Activated CD8-positive, alpha-beta memory T cell treated with anti-CD3 and anti-CD28 coated beads, Interleukin-2, amount 10 ng/mL, durations not matched to agents 7 days and 5 days (primary cell): ENCODE measurements at places on chromosomes 7 and 10.

- H3K4me1 ChIP-seq: no peaks in the 10 kb centered on the region
- H3K4me3 ChIP-seq: no peak overlapping the region
- no peak overlapping the region for H3K27ac ChIP-seq
- H3K27me3 ChIP-seq: no peaks in the 10 kb centered on the region
These were observed 230.9 kb downstream of the ZEB1 start for GRCh38 chr10:31549896-31550295.

- no peaks in the 10 kb centered on the region for H3K27me3 ChIP-seq
- no peak overlapping the region for H3K27ac ChIP-seq
- H3K4me3 ChIP-seq: no peak overlapping the region
- no peak for DNase-seq
- H3K4me1 ChIP-seq: no peaks in the 10 kb centered on the region
- H3K36me3 ChIP-seq: no peaks in the 10 kb centered on the region
These were observed 20.9 kb downstream of the CD36 start for GRCh38 chr7:80659120-80660055.

- no peak overlapping the region for H3K4me3 ChIP-seq
- no peaks in the 10 kb centered on the region for H3K36me3 ChIP-seq
- no peaks in the 10 kb centered on the region for H3K27me3 ChIP-seq
- no peak overlapping the region for H3K27ac ChIP-seq
- no peak for DNase-seq
These were observed 173.4 kb downstream of the ST7 start for GRCh38 chr7:117126676-117127075.

DNA sequence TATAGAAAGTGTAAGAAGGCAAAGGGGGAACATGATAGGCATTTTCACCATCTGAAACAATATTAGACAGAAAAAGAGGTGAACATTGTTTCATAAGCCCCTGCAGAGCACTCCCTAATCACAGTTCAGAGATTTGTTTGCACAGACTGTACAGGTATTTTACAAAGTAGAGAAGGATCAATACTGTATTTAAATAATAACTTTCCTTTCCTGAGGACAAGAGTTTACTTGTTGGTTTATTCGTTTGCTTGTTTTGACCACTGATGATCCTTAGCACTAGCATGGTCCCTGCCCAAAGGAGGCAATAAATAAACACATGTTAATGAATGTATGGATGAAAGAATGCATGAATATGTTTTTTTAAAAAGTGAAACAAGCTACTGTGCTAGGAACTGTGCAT, 690.1 kb upstream of the COBL start:
- H3K4me3 ChIP-seq: no peak overlapping the region
- H3K36me3 ChIP-seq: no peaks in the 10 kb centered on the region
- H3K27me3 ChIP-seq: no peaks in the 10 kb centered on the region
- no peak for DNase-seq

DNA sequence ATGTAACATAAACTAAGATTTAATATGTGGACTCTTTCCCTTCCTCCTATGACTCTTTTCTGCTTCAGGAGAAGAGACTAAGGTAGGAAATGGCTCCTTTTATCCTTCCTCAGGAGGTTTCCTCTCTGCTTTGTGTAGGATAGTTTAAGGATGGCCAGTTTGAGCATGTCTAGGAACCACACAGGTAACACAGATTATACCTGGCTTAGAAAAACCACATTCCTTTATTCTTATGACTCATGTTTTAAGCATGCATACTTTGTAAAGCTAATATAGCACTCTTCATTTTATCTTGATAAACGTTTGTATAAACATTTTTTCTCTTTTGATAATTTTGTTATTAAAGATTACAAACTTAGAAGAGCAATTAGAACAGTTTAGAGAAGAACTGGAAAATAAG, 57.8 kb downstream of the CYP51A1 start:
- no peak overlapping the region for H3K27ac ChIP-seq
- DNase-seq: no peak
- peaks cover 12% of the 10 kb centered on the region for H3K4me1 ChIP-seq
- H3K4me3 ChIP-seq: no peak overlapping the region
- H3K36me3 ChIP-seq: peaks cover 16% of the 10 kb centered on the region

GRCh38 chr7:69374044-69374425, 224.2 kb upstream of the AUTS2 start:
- no peaks in the 10 kb centered on the region for H3K36me3 ChIP-seq
- H3K4me3 ChIP-seq: no peak overlapping the region
- H3K27ac ChIP-seq: no peak overlapping the region
- H3K4me1 ChIP-seq: no peaks in the 10 kb centered on the region

DNA sequence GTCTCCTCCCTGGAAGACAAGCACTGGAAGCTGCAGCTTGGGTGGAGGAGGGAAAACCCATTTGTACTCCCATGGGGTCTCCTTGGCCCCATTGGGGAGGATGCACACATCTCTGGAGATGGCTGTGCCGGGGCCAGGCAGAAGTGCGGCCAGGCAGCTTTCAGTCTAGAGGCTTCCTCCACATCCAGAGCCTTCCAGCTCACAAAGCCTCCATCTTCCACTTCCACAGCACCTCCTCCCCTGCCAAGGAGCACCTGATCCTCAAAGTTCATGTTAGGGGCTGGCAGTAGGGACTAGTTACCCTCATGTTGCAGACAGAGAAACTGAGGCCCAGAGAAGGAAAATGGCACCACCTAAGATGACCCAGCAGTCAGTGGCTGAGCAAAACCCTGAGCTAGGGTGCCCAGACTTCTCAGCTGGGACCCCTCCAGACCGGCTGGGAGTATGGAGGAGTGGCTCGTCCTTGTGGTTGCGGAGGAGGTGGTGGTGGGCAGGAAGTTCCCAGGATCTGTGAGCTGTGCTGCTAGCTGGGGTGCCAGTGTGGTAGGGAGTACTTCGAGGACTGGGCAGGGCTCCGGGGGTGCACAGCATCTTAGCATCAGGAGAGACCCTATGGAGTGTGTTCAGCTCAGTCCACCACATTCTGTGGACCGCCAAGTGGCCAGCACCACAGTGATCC, 44.2 kb downstream of the ADCYAP1R1 start:
- peaks cover 4% of the 10 kb centered on the region for H3K27me3 ChIP-seq
- no peak for DNase-seq
- H3K27ac ChIP-seq: no peak overlapping the region
- H3K36me3 ChIP-seq: no peaks in the 10 kb centered on the region
- no peaks in the 10 kb centered on the region for H3K4me1 ChIP-seq

GRCh38 chr10:78045856-78046255, 12.2 kb downstream of the RPS24 start:
- DNase-seq: no peak
- H3K27ac ChIP-seq: no peak overlapping the region
- peaks cover 34% of the 10 kb centered on the region for H3K4me1 ChIP-seq
- peaks cover 19% of the 10 kb centered on the region for H3K36me3 ChIP-seq
- H3K4me3 ChIP-seq: no peak overlapping the region

GRCh38 chr7:106345421-106346166, 60.8 kb upstream of the NAMPT start:
- peak; percentile 56 for DNase-seq
- peaks cover 57% of the 10 kb centered on the region for H3K36me3 ChIP-seq
- peak overlapping the region; percentile 99 for H3K27ac ChIP-seq
- no peaks in the 10 kb centered on the region for H3K27me3 ChIP-seq
- peak overlapping the region; percentile 32 for H3K4me3 ChIP-seq

GRCh38 chr10:51617576-51618235, 81.7 kb downstream of the CSTF2T start:
- H3K27ac ChIP-seq: no peak overlapping the region
- H3K4me1 ChIP-seq: peaks cover 3% of the 10 kb centered on the region
- peaks cover 2% of the 10 kb centered on the region for H3K36me3 ChIP-seq
- DNase-seq: no peak
- H3K27me3 ChIP-seq: no peaks in the 10 kb centered on the region

- H3K4me3 ChIP-seq: no peak overlapping the region
- H3K36me3 ChIP-seq: no peaks in the 10 kb centered on the region
- no peak overlapping the region for H3K27ac ChIP-seq
These were observed 19.0 kb upstream of the PDE1C start for GRCh38 chr7:32089256-32089655.

GRCh38 chr7:135441791-135442190, 68.1 kb downstream of the CNOT4 start:
- H3K4me1 ChIP-seq: no peaks in the 10 kb centered on the region
- no peak overlapping the region for H3K27ac ChIP-seq
- no peak for DNase-seq
- peaks cover 29% of the 10 kb centered on the region for H3K36me3 ChIP-seq
- no peaks in the 10 kb centered on the region for H3K27me3 ChIP-seq
- no peak overlapping the region for H3K4me3 ChIP-seq

DNA sequence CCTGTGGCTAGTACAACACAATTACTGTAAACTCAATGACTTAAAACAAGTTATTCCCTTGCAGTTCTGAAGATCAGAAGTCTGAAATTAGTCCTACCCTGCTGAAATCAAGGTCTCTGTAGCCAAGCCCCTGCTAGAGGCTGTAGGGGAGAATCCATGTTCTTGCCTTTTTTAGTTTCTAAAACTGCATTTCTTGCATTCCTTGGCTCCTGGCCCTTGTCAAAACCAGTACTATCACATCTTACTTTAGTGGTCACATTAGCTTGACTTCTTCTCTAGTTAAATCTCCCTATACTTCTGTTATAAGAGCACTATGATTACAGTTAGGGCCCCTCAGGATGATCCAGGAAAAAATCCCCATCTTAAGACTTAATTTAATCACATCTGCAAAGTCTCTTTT, 567.0 kb downstream of the GFRA1 start:
- H3K27me3 ChIP-seq: no peaks in the 10 kb centered on the region
- no peaks in the 10 kb centered on the region for H3K36me3 ChIP-seq
- no peak overlapping the region for H3K27ac ChIP-seq
- no peak for DNase-seq

DNA sequence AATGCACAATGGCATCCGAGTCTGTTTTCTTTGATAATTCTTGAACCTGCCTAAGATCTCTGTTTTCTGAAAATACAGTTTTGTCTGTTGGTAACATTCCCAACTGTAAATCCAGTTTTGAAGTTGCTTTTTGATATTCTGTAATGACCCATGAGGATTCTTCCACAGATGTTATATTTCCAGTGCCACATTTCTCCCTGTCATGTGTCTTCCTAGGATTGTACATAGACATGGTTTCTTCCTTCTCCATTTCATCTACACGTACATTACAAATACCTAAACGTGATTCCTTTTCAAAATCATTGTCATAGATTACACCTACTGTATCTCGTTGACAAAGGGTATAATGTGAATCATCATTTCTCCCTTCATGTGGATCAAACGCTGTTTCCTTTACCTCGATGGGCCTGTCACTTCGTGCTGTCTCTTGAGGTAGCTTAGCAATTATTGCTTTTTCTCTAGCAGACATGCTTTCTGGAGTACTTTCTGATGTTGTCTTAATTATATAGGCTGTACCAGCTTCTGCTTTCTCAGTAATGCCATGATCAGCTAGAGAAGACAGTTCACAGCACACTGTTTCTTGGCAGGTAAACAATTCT, 40.3 kb downstream of the PPP1R3A start:
- H3K27me3 ChIP-seq: no peaks in the 10 kb centered on the region
- no peak overlapping the region for H3K27ac ChIP-seq
- DNase-seq: no peak
- no peaks in the 10 kb centered on the region for H3K4me1 ChIP-seq
- H3K4me3 ChIP-seq: no peak overlapping the region
- no peaks in the 10 kb centered on the region for H3K36me3 ChIP-seq

DNA sequence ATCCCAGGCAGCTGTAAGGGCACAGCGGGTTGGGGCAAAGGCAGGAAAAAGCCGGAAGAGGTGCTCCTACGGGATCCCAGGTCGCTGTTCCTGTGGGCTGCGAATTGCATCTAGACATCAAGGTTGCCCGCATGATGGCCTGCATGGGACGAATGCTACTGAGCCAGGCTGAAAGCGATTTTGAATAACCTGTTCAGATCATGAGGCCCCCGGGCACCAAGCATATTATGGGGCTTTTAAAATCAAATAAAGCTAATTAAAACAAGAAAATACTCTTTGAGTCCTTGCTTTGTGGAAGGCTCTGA, 37.1 kb downstream of the CAMK2B start:
- peaks cover 22% of the 10 kb centered on the region for H3K27me3 ChIP-seq
- H3K4me3 ChIP-seq: no peak overlapping the region
- no peak overlapping the region for H3K27ac ChIP-seq
- H3K36me3 ChIP-seq: no peaks in the 10 kb centered on the region
- no peaks in the 10 kb centered on the region for H3K4me1 ChIP-seq
- peak; percentile 27 for DNase-seq

DNA sequence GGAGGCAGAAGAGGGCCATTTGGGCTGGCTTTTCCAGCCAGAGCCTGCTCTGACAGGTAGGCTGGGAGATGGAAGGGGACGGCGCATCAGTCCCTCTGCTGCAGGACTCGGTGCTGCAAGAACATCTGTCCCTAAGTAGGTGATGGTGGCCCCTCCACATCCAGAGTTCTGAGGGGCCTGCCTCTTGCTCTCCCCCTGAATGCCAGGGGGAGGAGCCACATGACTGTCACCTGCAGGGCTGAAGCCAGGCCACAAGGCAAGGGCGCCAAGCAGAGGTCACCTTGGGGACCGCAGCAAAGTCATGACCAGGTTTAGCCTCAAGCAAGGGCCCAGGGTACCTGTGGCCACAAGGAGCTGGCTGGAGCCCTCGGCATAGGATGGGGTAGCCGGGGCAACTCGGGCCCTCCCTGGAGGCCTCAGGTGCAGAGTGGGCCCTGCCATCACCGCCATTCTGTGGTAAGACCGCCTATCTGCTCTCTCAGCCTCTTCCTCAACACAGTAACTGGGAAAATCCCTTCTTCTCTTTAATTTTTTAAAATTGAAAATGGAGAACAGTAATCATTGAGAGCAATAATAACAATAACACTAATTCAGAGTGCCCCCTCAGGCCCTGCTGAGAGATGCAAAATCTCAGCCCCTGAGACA, 99.3 kb downstream of the FAM53B start:
- H3K4me3 ChIP-seq: no peak overlapping the region
- peaks cover 77% of the 10 kb centered on the region for H3K4me1 ChIP-seq
- H3K27me3 ChIP-seq: no peaks in the 10 kb centered on the region
- H3K27ac ChIP-seq: no peak overlapping the region
- H3K36me3 ChIP-seq: peaks cover 4% of the 10 kb centered on the region
- no peak for DNase-seq

- peaks cover 25% of the 10 kb centered on the region for H3K36me3 ChIP-seq
- no peaks in the 10 kb centered on the region for H3K4me1 ChIP-seq
- no peaks in the 10 kb centered on the region for H3K27me3 ChIP-seq
- no peak overlapping the region for H3K4me3 ChIP-seq
- no peak overlapping the region for H3K27ac ChIP-seq
- DNase-seq: no peak
These were observed 28.8 kb downstream of the MTPAP start for GRCh38 chr10:30320248-30320647.

DNA sequence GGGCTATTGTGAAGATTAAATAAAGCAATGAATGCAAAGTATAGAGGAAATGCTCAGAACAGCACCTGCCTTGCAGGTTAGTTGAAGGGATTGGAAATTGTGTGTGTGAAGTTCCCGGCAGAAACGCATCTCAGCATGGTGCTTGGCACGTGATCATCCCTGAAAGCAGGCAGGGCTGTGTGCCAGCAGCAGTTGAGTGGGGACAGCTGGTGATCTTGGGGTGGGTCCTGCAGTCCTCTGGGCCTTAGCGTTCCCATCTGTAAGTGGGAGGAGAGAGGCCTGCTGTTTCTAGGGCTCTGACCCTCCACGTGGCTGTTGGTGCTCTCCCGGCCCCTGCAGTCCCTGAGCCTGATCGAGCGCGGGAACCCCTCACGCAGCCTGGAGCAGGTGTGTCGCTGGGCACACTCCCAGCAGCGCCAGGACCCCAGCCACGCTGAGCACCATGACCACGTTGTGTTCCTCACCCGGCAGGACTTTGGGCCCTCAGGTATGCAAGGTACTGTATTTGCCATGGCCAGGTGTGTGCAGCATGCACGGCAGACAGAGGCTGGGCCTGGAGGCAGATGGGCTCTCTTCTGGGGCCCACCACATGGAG, 55.3 kb downstream of the TBATA start:
- no peak overlapping the region for H3K4me3 ChIP-seq
- H3K27me3 ChIP-seq: no peaks in the 10 kb centered on the region
- H3K27ac ChIP-seq: no peak overlapping the region
- no peaks in the 10 kb centered on the region for H3K4me1 ChIP-seq
- DNase-seq: no peak
